HTR-8/SVneo (cell line): ENCODE measurements at places on chromosomes 3 and 15.

- no peak for DNase-seq
Measured at GRCh38 chr3:16013568-16013967, 160.9 kb upstream of the GALNT15 start.

- DNase-seq = no peak
Measured at GRCh38 chr3:57062101-57062631, 1.7 kb downstream of the SPATA12 start.

GRCh38 chr15:47908486-47908885 lies 191.2 kb downstream of the SEMA6D start:
- no peak for DNase-seq

DNA sequence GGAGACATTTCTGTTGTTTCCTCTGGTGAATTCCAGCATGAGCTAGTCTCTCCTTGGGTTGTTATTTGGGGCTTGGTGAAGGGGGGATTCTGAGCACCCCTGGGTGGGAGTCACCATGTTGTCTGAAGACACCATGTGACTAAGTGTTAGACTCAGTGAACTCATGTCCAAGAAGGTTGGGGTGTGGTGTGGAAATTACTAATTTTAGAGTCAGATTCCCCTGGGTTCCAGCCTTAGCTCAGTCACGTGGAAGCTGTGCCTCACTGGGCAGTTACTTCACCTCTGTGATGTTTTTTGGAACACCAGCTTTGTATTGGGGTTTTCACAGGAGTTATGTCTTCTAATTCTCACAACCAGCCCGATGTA lies 171.5 kb downstream of the RPLP1 start:
- no peak for DNase-seq
